AG20443 (cell line): ENCODE measurements at places on chromosomes 7 and 10.

GRCh38 chr10:127102176-127102575 lies 94.2 kb downstream of the INSYN2A start:
- DNase-seq: no peak

GRCh38 chr7:155003092-155003375 lies at the start of gene PAXIP1:
Gene PAXIP1 (minus strand): TSS chr7:155003124. CDS start chr7:155002929, 195 bp downstream.
- peak; percentile 87 for DNase-seq

GRCh38 chr7:1526271-1526754 lies 4.2 kb upstream of the MAFK start:
- no peak for DNase-seq

DNA sequence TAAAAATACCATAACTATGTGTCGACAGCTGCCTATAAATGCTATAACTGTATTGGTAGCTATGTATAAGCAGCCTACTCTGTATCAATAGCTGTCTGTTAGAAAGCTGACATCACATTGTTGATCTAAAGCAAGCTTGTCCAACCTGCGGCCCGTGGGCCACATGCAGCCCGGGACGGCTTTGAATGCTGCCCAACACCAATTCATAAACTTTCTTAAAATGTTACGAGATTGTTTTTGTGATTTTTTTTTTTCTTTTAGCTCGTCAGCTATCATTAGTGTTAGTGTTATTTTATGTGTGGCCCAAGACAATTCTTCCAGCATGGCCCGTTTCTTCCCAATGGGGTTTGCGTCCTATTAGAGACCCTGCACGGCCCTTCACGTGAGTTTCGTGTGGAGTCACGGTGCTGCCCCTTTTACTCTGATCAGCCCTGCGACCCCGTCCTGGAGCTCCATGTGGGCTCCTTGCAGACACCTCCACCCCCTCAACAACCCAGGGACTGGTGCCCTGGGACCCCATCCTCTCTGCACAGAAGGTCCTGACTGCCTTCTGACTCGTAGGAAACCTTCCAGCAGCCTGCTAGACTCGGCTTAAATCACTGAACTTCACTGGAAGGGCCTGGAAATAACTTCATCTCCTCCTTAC lies 4.5 kb upstream of the PRKAR1B start:
- no peak for DNase-seq

DNA sequence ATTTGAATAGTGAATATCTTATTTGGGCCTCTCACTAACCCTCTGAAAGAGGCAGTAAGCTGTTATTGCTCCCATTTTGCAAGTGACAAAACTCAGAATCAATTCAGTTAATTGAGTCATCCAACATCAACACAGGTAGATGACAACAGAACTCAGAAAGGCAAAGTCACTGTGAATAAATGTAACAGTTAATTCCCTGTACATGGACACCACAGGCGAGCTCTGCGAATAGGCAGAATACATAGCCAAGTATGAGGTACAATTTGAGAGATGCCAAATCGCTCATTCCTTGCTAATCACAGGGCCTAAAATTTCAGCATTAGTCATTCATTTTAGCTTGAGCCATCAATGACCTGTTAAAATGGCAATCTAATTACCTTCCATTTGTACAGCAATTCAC lies 52.6 kb upstream of the HECTD2 start:
- no peak for DNase-seq

DNA sequence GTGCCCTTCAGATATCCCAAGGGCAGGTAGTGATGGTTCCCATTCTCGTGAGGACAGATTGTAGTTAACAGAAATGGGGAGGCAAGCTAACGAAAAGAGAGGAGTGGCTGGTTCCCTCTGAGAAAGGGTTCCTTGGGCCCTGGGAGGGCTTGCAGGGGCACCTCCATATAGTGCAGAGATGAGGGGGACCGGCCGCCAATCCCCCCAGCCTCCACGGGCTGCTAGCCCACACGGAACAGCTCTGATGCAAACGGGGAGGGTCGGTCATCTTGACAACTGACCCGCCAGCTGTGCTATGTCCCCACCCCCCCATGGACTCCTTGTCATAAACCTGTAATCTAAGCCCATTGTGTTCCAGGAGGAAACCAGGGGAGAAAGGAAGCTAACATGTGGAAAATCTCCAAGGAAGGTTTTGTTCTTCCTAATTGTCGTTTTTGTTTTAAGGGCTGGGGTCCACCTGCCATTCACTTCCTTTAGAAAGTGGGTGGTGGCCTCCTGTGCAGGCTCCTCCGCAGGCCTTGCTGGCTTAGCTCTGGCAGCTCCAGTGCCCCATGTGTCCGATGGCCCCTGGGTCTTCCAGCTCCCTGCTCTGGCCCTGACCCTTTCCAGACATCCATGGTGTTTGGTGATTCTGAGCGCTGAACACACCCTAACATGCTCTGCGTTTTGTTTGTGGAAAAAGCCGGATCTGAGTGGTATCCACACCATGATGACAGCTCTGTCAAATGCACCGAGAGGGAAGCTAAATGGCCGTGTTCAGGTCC lies 15.9 kb downstream of the ADCY1 start:
- DNase-seq: no peak

DNA sequence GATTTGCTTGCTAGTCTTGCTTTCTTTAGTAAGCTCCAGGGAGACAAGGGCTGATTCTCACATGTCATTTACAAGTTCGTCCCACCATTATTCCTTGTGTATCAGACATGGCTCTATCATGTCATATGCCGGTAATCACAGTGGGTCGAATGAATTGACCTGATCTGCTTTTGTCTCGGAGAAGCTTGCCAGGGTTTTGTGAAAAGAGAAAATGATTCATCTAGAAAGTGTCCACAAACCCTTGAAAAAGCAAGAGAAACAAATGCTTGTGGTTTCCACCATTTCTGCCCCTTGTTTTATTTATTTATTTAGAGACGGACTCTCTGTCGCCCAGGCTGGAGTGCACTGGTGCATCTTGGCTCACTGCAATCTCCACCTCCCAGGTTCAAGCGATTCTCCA lies 278.5 kb downstream of the TCF7L2 start:
- DNase-seq: peak; percentile 83

DNA sequence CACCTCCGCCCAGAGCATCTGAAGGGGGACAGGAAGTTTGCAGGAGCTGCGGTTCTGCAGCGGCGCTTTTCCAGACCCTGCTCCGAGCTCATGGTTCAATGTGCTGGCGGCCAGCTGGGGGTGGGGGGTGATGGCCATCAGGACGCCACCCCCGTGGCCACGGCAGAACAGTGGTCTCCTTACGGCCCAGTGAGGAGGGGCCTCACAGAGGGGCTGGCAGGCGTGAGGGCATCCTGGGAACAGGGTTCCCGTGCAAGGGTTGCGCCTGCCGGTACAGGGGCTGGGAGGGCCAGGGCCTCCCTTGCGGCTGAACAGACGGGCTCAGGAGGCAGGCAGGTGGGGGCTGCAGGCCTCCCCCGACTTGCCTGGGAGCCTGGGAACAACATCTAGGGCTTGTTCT lies 39.0 kb upstream of the GNA12 start:
- DNase-seq: no peak

GRCh38 chr10:18328941-18329340 lies 188.7 kb downstream of the CACNB2 start:
- no peak for DNase-seq

- no peak for DNase-seq
These were observed 51.9 kb upstream of the GNAT3 start for GRCh38 chr7:80563561-80564327.

GRCh38 chr7:26197153-26198115 lies 3.1 kb downstream of the HNRNPA2B1 start:
- DNase-seq: no peak

DNA sequence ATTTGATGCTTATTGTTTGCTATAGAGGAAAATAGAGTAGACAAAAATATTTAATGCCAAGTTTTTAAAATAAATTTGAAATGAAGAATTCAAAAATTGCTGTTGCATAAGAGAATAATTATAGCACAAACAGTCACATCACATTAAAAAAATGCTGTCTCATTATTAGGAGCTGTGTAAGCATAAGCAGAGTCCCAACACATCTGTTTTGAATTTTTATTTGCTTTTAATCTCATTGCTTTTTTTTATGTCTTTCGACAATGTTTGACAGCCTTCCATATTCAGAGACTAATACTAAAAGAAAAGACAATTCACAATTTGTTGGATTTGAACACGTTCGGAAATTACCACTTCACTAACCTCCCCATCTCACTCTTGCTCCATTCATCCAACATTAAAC lies 143.5 kb downstream of the TFPI2 start:
- DNase-seq: peak; percentile 15

DNA sequence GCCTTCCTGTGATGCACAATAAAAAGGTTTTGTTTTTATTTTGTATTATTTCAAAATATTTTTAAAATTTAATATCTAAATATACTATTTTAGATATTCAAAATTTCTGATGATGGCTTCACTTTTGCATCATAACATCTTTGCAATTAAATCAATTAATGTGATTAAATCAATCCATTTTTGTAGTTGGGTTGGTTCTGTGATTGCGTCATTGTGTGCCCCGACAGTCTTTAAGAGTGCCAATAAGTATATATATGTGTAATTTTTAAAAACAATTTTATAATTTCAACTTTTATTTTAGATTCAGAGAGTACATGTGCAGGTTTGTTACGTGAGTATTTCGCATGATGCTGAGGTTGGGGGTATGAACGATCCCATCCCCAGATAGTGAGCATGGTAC lies 70.5 kb downstream of the SEPTIN14 start:
- no peak for DNase-seq

DNA sequence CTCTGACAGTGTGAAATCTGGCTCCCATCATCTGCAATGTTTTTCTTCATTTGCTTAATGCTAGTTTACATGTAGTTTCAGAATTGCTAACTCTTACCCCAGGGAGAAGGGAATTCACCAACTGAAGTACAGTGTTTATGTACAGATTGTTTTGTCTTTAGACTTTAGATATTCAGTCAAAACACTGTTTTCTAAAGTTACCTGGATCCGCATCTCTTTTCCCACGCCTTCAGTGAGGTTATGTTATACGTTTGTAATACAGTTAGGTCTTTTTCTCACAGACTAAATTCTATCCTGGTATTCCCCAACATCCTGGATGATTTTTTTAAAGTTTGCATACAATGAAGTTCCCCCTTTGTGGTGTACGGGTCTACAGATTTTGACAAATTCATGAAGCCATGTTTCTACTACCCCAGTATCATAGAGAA lies 3.2 kb upstream of the LYZL1 start:
- no peak for DNase-seq

DNA sequence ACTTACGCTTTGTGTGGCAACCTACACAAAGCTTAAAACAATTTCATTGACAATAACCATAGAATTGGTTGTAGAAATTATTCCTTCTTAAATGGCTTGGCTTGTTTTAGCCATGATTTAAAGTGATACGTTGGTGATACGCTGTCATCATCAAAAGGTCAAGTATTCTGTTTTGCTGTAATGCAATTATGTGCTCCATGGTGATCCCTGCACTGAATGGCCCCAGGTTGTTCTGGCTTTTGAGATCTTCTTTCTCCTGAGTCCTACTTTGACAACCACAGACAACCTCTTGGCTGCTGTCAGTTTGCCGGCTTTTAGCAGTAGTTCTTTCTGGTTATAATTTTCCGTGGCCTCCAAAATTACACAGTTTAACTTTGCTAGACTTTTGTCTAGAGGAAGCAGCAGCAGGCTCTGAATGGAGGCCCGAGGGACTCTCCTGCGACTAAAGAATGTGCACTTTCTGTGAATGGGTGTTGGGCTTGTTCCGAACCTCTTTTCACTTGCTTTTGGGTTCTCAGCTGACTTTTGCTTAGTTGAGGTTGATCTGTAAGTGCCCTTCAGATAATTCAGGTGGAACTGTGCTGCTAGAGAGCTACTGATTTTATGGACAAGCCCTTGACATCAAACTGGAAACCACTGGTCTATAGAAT lies 104.7 kb downstream of the TMEM178B start:
- no peak for DNase-seq

DNA sequence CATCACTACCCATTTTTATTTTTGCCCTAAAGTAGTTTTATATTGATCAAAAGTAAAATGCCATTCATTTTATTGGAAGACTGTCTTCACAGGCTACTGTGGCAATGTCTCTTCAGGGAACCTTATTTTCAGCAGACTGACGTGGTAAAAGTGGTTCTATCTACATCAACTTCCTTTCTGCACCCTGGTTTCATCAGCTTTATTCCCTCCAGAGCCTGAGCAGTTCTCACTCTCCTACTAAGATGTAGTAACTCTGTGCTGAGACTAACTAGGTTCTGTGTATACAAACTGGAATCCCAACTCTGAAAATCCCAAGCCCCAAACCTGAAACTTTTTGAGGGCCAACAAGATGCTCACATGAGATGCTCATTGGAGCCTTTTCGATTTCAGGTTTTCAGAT lies 155.3 kb downstream of the SFMBT2 start:
- no peak for DNase-seq

- no peak for DNase-seq
These were observed 85.9 kb downstream of the SLIT1 start for GRCh38 chr10:97099868-97100267.

DNA sequence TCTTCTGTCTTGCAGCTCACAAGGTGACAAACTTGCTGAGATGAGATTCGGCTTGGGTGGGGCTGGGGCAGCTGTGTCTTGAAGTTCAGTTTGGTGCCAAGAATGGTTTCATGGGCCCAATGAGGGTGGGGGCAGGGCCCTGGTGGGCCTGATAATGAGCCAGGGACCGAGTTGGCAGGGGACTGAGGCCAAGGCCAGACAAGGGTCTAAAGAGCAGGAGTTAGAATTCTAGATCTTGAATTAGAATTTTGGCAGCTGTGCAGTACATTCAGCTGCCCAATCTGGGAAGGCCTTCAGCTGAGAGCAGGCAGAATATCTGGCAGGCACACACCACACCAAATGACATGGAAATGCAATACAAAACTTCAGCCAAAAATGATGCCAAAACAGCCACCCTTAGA lies 1.5 kb upstream of the JAZF1 start:
- no peak for DNase-seq

- DNase-seq: peak; percentile 79
These were observed 3.8 kb downstream of the RTKN2 start for GRCh38 chr10:62264702-62265436.

GRCh38 chr7:1123715-1124114 lies 35.8 kb downstream of the GPER1 start:
- peak; percentile 93 for DNase-seq

DNA sequence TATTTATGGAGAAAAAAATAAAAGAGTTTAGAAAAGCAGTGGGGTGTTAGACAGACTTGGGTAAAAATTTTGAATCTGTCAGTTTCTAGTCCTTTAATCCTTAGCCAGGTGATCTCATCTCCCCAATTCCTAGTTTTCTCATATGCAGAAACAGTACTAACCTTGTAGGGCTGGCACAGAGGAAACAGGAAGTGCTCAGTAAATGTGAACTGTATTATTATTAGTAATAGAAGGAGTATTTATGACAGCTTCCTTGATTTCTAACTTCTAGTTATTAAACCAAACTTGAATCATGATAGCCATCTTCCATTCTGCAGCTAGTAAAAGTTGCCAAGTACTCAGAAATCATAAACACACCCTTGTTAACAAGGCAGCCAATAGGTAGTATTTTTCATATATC lies 12.5 kb downstream of the TBX20 start:
- DNase-seq: no peak

DNA sequence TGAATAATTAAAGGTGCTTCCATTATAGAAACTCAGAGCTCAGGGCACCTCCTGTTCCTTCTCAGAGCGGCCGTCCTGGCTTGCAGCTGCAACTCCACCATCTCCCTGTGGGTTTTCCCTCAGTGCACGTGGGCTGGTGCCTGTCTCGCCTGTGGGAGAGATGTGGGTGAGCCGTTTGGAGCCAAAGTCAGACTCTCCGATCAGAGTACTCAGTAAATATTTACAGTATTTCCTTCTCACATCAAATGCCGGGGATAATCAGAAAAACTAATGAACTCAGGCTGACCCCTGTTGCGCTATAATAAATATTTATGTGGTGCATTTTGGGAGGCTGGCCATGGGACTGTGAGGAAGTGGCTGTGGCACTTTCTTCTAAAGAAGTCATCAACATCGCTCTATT lies 155.8 kb upstream of the HABP2 start:
- no peak for DNase-seq
